ENCODE measurements at places on chromosomes 2 and 18.

DNA sequence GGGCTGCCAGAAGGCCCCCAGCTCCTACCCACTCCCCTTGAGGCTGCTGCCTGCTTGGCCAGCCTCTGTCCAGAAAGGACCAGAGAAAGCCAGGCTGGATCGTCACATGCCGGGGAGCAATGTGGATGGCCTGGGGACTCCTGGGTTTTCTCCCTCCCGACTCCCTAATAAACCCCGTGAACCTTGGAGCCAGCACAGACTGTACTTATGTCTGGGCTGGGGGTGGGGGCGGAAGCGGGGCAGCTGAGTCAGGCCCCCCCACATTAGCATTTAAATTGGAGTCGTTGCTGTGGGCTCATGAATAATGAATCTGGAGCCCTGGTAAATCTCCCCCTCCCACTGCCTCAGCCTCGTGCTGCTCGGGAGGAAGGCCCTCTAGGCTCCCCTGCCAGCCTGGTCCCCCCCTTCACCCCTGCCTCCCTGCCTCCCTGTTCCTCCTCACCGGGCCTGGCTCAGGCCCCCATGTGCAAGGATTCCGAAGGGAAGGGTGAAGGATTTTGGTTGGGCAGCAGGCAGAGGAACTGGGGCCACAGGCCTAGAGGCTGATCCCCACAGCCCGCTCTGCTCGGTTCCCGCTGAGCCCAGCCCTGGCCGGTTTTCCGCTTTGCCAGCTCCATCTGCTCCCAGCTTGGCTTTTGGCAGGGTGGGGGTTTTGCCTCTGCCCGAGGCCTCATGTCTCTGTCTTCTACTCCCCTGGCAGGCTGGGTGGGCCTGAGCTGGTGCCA, 7.3 kb upstream of the ASIC4 start:
- no peak for DNase-seq

GRCh38 chr2:37816686-37817085, 108.4 kb upstream of the RMDN2 start:
- DNase-seq: no peak

GRCh38 chr2:157428500-157429175, 15.3 kb downstream of the CYTIP start:
- DNase-seq: no peak

DNA sequence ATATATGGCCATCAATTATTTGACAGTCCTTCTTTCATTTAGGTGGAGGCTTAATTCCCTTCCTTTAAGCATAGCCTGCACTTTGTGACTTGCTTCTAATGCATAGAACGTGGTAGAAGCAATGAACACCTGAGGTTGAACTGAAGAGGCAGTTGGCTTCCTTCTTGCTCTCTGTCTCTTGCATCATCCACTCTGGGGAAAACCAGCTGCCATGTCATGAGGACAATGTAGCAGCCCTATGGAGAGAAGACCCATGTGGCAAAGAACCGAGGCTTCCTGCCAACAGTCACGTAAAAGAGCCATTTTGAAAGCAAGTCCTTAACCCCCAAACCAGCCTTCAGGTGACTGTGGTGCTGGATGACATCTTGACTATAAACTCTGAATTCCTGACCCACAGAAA, 46.8 kb downstream of the ATOH8 start:
- no peak for DNase-seq

DNA sequence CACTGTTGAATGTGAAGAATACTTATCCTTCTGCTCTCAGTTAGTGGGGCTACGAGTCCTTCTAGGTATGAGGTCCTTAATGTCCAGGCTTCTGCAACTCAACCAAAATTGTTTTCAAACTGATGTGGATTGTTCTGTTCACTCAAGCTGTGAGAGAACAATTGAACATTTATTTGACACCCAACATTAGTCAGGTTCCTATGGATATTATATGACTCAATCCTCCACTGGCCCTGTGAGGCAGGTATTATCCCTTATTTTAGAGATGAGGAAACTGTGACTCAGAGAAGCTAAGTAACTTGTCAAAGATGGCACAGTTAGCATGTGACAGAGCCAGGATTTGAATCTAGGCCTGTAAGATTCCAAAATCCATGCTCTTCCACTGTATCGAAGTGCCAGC, 1.2 kb upstream of the LYG2 start:
- no peak for DNase-seq

GRCh38 chr18:6886797-6887330, 157.3 kb downstream of the ARHGAP28 start:
- DNase-seq: no peak

GRCh38 chr2:159936471-159936870, 125.9 kb downstream of the PLA2R1 start:
- no peak for DNase-seq

DNA sequence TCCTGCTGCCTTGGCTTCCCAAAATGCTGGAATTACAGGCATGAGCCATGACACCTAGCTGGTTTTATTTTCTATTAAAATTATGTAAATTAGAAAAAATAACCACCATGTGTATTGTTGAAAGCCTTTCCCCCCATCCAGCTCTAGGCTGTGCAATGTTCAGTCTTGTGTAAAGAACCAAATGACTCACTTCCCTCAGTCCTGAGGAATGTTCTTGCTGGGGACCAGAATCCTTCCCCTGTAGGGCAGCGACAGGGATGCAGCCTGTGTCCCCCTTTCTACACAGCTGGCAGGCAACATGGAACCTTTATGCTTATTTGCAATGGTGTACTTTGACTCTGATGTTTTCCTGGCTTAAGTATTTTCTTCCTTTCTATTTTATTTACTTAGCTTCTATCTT, 29.4 kb downstream of the AOX1 start:
- no peak for DNase-seq

DNA sequence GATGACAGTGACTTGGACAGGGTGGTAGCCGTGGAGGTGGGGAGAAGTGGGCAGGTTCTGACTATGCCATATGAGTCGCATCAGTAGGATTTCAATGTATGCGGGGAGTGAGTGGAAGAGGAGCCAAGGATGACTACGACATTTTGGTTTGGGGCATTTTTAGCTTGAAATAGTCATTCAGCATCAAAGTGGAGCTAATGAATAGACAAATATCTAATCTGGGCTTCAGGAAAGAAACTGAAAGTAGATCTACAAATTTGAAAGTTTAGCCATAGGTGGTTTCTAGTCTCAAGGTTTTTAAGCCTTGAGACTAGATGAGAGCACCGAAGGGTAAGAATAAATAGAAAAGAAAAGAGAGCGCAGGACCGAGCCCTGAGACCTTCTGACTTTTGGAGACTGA, 58.3 kb downstream of the FEZ2 start:
- DNase-seq: no peak

GRCh38 chr18:70029163-70029562, 81.5 kb upstream of the CD226 start:
- no peak for DNase-seq

GRCh38 chr18:3982541-3982940, 472.6 kb downstream of the DLGAP1 start:
- no peak for DNase-seq

DNA sequence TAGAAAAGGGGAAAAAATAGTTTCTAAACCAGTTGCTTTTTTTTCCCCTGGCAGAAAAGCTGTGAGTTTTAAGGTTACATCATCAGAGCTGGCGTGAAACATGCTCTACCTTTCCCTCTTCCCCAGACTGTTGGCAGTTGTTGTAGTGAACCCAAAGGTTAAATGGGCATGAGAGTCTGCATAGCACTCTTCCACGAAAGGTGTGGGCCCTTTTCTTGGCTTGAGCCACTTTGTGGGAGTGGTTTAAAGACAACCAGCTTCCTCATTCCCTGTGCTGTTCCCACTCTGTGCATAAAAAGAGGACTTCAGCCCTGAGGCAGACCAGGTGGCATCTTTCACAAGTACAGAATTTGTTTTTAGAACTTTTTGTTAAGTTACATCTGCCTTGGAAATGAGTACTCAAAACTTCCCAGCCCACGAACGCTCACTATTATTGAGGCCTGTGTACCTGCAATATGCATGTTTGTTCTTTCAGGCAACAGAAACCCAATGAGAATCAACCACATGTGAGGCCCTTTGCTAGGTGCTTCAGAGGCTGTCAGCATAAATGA, 243.8 kb downstream of the BABAM2 start:
- DNase-seq: no peak

DNA sequence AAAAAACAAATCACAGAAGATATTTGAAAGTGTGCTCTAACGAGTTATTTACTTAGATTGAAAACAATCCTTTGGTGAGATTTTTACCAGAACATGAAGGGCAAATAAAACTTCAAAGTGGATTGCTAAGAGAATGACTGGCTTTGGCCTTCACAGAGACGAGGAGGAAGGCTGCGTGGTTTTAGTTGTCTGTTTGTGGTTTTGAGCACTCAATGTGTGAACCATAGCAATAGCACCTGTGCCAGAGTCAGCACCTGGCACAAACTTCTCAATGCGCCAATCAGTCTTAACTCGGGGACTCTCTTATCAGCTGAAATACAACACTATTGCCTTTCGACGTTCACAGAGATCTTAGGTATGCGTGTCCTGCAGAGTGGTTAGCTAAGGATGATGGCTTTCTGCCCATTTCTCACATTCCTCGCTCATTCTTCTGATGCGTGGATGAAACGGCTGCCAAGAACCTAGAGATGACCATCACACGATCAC, 70.0 kb downstream of the MBP start:
- DNase-seq: no peak

GRCh38 chr2:231611273-231612108, 18.8 kb downstream of the TEX44 start:
- peak; percentile 84 for DNase-seq

- DNase-seq: no peak
Measured at GRCh38 chr2:141611981-141612380, 518.8 kb downstream of the LRP1B start.

DNA sequence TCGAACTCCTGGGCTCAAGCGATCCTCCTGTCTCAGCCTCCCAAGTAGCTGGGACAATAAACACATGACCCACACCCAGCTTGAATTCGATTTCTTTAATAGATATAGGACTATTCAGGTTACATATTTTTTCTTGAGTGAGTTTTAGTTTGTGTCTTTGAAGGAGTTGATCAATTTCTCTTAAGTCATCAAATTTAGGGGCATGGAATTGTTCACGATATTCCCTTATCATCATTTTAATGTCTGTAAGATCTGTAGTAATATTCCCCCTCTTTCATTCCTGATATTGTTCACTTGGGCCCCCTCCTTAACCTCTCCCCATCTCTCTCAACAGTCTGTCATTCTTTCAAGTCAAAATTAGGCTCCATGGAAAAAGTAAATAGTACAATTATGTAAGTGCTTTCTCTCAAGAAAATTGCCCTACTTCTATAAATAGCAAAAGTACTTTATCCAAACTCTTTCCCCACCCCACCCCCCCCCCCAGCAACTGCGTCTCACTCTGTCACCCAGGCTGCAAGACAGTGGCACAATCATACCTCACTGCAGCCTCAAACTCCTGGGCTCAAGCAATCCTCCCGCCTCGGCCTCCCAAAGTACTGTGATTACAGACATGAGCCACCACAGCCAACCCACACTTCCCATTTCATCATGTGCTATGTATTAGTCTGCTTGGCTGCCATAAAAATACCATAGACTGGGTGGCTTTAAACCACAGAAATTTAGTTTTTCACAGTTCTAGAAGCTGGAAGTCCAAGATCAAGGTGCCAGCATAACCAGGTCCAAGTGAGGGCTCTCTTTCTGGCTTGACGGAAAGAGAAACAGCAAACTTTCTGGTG, 20.1 kb downstream of the WDR33 start:
- no peak for DNase-seq

- DNase-seq: no peak
Measured at GRCh38 chr2:237344942-237345341, 69.0 kb downstream of the COL6A3 start.

- DNase-seq: no peak
Measured at GRCh38 chr18:74529811-74530583, 4.3 kb upstream of the CNDP1 start.

- DNase-seq: no peak
Measured at GRCh38 chr2:237886685-237887481, 27.5 kb downstream of the RAMP1 start.

DNA sequence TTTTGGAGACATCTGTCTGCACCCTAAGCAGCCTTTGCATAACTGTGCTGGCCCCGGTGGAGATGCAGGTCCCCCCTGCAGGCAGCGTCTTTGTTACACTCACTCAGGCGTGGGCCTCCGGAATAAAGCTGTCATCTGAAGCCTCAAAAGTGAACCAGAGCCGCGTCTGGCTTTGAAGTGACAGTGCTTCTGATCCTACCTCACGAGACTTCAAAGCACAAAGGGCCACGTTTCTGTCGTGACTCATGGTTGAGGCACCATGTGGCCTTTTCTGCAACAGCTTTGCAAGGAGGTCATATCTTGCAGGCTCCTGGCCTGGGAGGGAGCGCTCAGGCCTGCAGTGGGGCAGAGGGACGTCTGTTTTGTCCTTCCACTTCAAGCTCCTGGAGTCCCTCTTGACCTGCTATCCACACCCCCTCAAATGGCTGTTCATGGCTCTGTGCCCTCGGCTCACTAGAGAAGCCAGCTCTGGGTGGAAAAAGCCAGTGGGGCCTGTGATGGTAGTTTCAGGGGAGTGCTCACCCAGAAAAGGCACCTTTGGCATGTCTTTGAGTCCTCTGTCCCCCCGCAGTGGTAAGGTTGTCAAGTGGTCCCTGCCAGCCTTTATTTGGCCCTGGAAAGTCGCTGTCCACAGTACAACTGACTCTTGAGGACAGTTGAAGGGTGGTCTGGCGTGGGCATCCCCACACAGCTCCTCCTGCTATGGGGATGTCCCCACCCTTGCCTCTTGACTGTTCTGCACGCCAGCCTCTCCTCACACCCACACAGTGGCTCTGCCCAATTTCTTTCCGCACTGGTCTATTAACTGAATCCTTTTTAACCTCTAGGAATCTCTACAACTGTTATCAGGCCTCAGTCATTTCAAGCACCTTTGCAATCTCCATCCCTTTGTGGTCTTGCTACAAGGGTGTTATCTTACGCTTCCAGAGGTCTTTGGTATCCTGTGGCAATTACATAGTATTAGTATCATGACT, 19.3 kb downstream of the GPR55 start:
- no peak for DNase-seq

DNA sequence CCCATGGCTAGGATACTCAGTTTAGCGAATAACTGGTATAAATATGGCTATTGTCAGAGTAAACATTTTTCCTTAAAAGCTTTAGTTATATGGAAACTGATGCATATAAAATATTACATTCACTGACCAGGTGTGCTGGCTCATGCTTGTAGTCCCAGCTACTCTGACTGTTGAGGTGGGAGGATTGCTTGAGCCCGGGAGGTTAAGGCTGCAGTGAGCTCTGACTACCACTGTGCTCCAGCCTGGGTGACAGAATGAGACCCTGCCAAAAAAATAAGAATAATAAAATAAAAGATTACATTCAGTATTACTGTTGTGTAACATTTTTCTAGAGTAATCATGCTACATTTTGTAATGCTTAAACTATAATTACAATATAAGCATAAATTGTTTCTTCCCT, 350.4 kb upstream of the FSIP2 start:
- no peak for DNase-seq

- DNase-seq: no peak
Measured at GRCh38 chr2:27489118-27489497, 435 bp downstream of the IFT172 start.

GRCh38 chr2:156800781-156801361, 364.7 kb downstream of the GPD2 start:
- DNase-seq: no peak

DNA sequence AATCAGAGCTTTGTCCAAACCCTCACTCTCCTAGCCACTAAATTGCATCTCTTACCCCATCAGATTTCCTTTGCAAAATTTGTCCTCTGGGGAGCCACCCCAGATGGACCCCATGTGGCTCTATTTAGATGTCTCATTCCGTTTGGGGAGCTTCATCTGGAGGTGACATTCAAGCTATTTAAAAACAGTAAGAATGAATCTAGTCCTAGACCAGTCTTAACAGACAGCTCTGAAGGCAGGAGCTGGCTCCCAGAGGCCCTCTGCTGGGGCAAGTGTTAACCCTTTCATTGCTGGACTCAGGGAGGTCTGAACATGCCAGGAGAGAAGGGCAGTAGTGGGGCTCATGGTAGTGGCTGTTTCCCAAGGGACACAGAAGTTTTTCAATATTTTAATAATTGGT, 59.2 kb downstream of the RPL37A start:
- DNase-seq: no peak
